ENCODE measurements at places on chromosomes 5 and 9.

DNA sequence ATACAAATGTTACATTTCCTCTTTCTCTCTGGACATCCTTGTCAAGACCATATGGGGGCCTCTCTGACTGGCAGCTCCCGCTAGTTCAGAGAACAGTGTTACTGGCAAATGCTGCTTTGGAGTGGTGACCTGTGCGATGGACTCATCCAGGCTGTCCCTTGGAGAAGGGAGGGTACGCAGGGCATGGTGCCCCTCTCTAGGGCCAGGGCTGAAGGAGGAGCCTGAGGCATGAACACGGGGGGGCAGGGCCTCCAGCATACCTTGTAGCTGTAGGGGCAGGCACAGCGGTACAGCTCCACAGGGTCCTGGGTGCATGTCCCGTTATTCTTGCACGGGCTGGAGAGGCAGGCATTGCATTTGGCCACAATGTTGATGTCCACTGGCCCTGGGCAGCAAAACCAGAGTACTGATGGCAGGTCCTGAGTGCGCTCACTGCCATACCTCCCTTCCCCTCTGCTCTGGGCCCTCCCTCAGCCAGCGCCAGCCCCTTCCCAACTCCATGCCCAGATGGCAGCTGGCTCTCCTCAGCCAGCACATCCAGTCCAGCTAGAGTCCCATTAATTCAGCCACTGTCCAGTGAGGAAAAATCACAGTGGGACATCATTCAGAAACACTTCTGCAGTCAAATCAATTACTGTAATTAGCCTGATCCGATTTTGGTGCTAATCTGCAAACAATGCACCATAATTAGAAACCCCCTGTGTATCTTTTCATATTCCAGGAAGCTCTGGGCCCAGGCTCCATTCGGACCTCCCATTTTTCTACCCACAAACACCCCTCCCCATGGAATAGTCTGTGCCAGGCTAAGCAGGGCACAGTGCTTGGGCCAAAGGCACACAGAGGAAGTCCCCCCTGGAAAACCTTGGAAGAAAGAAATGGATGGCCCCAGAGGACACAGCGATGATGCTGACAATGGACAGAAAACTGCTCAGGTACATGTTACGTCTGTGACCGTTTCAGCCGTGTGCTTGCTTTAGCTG lies 128.8 kb upstream of the PANK3 start:
- DNase-seq: peak; percentile 74

DNA sequence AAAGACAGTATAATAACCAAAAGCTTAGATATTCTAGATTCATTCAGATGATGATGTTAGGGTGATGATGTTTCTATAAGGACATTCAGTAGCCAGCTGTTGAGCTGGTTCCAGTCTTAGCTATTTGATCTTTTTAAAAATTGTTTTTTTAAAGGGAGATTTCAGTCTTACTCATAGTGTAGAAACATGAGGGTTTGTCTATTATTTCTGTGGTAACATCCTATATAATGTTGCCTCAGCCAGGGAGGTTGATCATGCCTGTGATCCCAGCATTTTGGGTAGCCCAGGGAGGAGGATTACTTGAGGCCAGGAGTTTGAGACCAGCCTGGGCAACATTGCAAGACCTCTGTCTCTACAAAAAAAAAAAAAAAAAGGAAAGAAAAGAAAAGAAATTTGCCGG lies 167.8 kb downstream of the DOCK2 start:
- DNase-seq: no peak

DNA sequence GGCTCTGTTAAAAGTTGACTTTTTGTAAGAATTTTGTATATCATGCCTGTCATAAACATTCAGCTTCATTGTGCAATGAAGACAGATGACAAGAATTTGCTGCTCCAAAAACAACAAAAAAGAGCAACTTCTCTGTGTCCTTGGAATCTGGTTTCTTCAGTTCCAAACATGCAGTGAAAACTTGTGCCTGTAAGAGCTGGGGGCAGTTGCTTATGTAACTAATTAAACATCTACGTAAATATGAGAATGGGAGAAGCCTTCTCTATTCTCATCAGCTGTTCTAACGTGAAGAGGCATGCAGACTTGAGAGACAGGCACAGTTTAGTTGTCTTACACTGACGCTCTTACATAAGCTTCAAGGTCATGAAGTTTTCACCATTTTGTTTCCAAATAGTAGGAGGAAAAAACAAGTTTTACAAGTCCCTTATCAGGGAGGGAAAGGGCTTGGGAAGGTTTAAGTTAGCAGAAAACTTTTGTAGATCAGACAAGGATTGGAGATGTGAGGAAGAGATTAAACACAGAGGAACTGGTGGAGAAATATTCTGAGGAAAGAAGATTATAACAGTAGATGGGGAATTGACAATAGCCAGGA lies 170.4 kb downstream of the RFK start:
- DNase-seq: no peak

DNA sequence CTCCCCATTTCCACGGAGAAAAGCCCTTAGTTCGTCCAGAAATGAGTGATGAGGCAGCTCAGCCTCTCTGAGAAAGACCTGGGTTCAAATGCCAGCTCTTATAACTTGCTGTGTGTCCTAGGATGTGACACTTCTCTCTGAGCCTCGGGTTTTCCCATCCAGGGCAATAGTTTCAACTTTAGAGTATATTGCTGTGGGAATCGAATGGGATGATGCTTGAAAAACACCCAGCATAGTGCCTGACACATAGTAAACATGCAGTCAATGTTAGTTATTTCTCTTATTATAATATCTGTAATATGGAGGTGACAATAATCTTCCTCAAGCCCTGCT lies 430 bp upstream of the MAPKAP1 start:
- no peak for DNase-seq

GRCh38 chr5:8349855-8350254 lies 480.9 kb downstream of the MTRR start:
- DNase-seq: no peak

DNA sequence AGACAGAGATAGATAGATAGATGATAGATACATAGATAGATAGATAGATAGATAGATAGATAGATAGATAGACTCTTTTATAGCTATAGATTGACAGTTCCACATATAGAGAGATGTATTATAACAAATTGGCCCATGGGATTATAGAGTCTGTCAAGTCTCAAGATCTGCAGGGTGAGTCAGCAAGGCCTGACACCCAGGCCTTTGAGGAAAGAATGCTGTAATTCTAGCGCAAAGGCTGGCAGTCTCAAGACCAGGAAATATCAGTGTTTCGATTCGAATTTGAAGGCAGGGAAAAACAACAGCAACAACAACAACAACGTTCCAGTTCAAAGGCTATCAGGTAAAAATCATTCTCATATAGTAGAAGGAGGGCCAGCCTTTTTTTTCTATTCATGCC lies 339.2 kb upstream of the CDH9 start:
- no peak for DNase-seq

DNA sequence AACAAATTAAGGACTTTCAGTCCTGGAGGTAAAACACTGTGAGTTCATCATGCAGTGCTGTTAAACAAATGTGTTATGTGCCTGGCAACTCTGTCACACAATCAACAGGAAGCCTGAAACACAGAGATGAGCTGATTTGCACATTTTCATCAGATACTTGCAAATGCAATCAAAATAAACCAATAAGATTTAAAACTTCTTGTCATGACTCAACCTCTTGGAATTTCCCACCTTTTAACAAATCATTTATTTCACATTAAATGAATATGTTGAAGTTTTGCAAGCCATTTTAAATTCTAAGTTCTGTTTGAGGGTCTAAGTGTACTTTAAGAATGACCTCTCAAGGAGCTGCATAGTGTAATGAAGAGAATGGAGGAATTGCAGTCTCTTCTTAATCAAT lies 64.4 kb downstream of the ANXA1 start:
- no peak for DNase-seq

GRCh38 chr5:32507738-32508434 lies 63.3 kb upstream of the ZFR start:
- no peak for DNase-seq

DNA sequence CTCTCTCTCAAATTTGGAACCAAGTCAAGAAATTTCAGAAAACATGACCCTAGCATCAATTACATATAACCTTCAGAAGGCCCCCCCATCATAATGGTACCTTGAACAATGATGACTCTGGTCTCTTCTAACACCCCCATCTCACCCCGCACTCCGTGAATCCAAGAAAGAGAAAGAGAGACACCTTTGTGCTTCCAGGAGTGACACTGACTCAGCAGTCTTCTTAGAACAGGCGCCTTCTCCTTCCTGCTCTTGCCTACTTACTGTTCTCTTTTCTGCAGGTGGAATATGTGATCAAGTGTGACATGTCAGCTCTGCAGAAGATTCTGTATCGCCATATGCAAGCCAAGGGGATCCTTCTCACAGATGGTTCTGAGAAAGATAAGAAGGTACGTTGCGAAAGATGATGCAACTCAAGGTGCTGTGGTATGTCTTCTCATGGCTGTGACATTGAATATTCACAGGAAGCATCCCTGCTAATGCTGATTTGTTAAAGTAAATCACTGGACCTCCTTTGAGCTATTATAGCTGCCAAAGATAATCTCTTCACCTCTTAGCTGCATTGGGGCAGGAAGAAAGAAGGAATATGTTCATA lies 81.3 kb downstream of the SMARCA2 start:
- DNase-seq: no peak

- no peak for DNase-seq
Measured at GRCh38 chr5:9646843-9647242, 16.7 kb upstream of the TAS2R1 start.

DNA sequence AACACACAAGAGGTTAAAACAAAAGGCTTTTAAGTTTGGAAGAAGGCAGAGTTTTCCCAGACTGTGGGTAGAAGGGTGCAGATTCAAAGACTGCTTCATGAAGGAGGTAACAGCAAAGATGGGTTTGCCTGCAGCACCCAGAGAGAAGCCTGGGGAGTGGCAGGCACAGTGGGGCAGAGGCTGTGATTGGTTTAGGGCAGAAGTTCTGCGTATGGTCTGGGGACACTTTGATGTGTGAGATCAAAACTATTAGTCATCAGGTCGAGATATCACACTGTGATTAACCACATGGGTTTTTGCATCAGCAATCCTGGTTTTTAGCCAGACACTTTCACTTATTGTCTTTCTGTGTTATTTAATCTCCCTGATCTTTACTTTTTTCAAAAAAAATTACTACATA lies 188.8 kb upstream of the GLRA1 start:
- DNase-seq: no peak
